Progenitor cell of endocrine pancreas (in vitro differentiated cells): ENCODE measurements at places on chromosomes 16 and 17.

DNA sequence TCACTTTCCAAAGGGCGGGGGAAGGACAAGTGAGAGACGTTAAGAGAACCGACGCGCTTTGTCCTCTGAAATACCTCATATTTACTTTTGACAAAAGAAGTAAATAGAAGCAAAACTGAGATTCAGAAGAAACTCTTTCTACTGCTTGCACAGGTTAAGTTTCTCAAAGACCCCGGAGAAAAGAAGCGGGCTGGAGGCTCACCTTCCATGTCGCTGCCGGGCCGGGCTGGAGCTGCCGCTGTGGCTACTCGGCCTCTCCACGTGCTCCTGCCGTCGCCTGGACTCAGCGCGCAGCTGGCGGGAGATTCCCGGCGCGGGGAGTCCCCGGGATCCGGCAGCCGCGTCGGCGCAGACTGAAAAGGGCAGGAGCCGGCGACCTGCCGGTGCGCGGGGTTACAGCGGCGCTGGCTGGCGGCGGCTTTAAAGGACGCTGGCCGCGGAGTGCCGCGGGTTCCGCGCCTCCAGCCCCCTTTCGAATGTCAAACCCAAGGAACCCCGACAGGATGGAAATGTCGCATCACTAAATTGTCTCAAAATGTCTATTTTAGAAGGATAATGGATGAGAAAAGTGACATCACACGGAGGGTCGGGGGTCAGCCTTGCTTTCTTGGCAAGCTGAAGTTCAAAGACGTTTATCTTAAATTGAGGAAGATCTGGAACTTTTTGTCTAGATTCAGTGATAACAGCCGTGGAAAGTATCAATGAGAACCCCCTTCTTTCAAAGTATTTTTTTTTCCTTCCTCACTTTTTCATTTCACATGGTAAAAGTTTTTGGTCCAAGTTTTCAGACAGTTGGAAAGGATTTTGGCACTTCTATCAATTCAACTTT, at the start of gene IKZF3:
IKZF3 (minus strand) TSS at position 395 of the 829 bp plus-strand sequence; CDS start at position 209, 186 bp downstream.
- DNase-seq: peak; percentile 47

GRCh38 chr16:84044118-84044488, 1.5 kb upstream of the SLC38A8 start:
- no peak for DNase-seq

GRCh38 chr16:4828567-4829321, 18.3 kb downstream of the GLYR1 start:
- DNase-seq: no peak

- no peak for DNase-seq
These were observed 6.1 kb upstream of the ITGAM start for GRCh38 chr16:31253642-31254045.

GRCh38 chr17:62966426-62967204, 580 bp downstream of the TANC2 start:
- no peak for DNase-seq

GRCh38 chr16:19929062-19929511, 44.4 kb upstream of the GPRC5B start:
- DNase-seq: no peak

DNA sequence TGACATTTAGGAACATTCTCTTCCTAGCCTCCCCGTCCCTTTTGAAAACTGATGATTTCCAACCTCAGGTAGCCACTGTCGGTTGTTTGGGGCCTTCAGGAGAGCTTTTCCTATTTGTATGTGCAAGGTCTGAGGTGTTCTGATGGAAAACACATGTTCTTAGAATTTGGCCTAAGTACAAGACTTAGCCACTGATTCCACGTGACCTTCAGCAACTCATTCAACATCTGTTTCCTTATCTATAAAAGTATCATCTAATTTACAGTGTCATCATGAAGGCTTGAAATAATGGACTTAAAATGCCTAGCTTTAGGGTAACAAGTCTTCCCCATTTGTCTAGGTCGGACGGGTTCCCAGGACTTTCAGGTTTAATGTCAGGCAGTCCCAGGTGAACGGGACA, 259.3 kb downstream of the SOX9 start:
- no peak for DNase-seq

DNA sequence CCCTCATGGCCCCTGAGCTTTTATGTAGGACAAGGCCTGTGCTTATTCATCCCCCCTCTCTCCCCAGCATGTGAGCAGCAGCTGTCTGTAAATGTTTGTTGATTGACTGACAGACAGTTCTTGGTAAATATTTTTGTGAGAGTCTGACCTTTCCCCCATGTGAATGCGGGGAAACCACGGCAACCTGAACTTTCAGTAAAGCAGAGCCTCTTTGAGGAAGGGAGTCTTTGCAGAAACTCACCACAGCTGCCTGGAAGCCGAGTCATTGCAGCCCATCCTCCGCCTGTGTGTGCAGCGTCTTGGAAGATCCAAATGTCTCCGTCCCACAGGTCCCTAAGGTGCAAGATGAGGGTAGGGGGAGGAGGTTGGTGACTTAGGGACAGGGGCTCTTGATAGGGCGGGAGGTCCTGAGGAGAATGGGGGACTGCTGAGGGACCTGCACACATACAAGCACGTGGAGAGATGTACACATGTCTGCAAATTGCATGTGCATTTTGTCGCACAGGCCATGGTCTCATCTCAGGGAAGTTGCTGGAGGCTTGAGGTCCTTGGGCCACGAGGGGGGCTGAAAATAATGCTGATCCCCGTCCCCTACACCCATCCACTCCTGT, 23.0 kb upstream of the IL21R start:
- no peak for DNase-seq

- DNase-seq: no peak
These were observed 82.7 kb upstream of the CREBBP start for GRCh38 chr16:3963203-3963602.

DNA sequence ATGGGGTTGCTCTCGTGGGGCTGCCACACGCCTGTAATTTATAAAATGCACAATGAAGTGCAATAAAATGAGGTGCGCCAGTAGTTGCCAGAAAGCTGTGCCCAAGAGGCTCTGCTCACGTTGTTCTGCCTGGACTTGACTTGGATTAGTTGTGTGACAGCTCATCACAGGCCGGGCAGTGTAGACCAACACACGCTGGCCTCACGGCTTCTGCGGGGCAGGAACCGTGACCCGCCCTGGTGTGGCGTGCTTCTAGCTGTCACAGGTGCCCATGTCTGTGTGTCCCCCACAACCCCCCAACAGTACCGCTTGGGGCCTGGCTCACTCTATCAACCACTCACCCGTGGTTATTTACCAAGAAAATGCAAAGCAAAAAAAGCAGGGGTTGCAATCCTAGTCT, 112.2 kb upstream of the ZNF750 start:
- no peak for DNase-seq

DNA sequence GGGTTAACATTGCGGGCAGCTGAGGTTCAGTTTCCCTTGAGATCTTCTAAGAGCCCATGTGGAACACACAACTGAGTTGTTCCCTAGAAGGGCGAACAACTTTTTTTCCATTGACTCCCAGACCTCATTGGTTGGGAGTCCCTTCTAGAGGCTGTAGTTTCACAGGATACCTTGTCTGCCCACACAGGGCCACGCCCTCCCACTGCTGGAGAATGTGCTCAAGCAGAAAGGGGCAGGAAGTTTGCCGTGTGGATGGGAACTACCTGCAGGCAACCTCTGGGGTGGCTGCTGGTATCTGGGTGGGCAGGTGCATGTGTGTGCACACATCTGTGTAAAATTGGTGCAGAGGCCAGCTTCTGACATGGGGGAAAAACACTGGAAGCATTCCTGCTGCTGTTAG, 178.8 kb upstream of the PSMD7 start:
- DNase-seq: no peak

DNA sequence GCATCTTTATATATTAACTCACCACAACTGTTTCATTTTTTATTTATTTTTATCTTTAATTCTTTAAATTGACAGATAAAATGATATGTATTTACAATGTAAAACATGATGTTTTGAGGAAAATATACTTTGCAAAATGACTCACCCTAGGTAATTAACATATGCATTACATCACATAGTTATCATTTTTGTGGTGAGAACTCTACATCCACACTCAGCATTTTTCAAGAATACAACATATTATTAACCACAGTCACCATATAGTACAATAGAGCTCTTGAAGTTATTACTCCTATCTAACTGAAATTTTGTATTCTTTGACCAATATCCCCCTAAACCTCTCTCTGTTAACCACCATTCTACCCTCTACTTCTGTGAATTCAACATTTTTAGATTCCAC, 194.7 kb upstream of the KIF2B start:
- no peak for DNase-seq

GRCh38 chr16:2415085-2415484, 14.2 kb upstream of the CCNF start:
- no peak for DNase-seq

GRCh38 chr17:35747540-35748017, 5.5 kb downstream of the GAS2L2 start:
- peak; percentile 63 for DNase-seq

DNA sequence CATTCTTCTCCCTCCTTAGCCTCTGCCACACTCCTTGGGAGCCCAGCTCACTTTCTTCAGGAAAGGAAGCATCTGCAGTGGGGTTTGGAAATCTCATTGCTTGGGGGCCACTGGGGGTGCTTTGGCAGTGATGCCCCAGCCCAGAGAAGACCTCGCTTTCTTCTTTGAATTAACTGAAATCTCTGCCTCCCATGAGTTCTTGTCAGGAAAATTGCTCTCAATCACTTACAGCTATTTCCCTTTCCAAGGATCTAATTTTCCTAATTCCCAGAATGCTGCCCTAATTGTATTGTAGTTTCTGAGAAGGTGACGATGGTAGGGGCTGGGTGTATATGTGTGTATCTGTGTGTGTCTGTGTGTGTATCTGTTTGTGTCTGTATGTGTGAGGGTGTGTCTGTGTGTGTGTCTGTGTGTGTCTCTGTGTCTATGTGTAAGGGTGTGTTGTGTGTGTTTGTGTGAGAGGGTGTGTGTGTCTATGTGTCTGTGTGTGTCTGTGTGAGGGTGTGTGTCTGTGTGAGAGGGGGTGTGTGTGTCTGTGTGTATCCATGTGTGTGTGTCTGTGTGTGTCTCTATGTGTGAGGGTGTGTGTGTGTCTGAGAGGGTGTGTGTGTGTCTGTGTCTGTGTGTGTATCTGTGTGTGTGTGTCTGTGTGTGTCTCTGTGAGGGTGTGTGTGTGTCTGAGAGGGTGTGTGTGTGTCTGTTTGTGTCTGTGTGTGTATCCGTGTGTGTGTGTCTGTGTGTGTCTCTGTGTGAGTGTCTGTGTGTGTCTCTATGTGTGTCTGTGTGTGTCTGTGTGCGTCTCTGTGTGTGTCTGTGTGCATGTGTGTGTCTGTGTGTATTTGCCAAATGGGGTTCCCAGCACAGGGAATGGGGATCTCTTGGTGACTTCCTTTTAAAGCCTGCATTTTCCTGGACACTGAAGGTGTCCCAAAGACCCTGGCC, 83.5 kb upstream of the DNAJA2 start:
- no peak for DNase-seq

- no peak for DNase-seq
These were observed 998 bp upstream of the SRSF1 start for GRCh38 chr17:58007781-58008706.

GRCh38 chr17:6643451-6644125, 2.7 kb downstream of the TXNDC17 start:
- no peak for DNase-seq
